B cell (primary cell): ENCODE measurements at places on chromosomes 16 and 17. TPM values are rescaled to one million over a fixed set of nuclear protein-coding genes. Genes with fewer than 3 reads are reported as not detected.
A peak's percentile ranks its signal among the peaks of the same experiment; 100 is the strongest.

GRCh38 chr16:80743273-80743672 lies 61.1 kb downstream of the CDYL2 start:
- DNase-seq: no peak

- DNase-seq: no peak
Measured at GRCh38 chr17:56158344-56158743, 5.1 kb downstream of the ANKFN1 start.

DNA sequence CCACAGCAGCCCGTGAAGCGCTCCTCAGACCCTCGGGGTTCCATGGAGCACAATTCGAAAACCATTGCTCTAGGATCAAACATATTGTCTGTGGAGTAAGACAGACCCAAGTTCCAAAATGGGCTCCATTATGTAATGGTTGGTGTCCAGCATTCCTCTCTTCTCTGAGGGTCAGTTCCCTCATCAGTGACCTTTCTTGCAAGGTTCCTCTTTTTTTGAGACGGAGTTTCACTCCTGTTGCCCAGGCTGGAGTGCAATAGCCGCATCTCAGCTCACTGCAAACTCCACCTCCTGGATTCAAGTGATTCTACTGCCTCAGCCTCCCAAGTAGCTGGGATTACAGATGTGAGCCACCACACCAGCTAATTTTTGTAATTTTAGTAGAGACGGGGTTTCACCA lies 28.4 kb downstream of the PLXDC1 start:
- DNase-seq: no peak

DNA sequence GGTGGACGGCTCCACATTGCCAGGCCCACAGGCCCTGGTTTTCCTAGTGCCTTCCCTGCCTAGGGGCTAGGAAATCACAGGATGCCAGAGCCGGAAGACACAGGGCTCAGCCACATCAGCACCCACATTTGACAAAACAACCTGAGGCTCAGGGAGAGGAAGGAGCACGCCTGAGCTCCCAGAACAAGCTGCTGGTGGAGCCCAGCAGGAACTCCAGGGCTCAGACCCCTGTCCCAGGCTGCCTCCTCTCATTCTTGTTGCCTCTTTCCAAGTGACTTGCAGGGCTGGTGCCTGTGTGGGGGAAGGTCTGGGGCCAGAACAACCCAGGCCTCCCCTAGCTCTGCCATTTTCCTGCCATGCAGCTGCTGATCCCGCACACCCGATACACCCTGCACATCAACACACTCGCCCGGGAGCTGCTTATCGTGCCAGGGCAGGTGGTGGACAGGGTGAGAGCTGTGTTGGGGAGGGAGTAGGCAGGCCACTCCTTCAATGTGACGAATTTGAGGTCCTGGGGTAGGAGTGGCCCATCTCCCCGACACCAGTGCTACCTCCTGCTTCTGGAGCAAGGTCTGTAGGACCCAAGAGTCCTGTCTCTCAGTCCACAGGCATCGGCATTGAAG lies 7.6 kb downstream of the ALOX15B start:
- no peak for DNase-seq

DNA sequence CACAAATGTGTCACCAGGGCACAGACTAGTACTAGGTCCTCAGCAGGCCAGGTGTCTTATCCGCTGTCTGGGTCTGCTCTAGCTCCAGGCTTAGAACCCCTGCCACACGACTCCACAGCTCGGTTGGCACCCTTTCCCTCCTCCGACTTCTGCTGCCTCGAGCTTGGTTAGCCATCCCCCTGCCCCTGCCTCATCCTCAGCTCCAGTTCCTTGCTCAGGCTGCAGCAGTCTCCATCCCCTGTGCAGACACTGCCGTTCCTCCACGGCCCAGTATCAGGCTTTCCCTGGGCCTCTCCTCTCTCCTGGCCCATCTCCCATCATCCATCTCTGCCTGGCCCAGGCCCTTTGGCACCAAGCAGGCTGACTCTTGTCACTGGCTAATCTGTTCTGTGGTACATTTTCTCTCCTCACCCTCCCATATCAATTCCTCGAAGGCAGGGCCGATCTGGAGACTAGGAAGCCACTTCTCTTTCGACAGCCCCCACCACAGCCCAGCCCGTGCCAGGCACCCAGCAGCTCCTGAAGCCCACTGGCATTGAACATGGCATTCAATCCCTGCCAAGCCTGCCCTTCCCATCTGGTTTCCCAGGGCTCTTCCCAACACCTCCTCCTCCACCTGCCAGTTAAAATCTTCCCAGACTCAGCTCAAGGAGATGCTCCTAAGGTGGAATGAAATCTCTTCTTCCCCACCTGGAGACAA lies 1.4 kb upstream of the GRN start:
- DNase-seq: no peak

The GSE1 gene
- total RNA-seq: 76.1 and 76.5 TPM in 2 replicates

GRCh38 chr16:81756615-81757356 lies 22.3 kb upstream of the PLCG2 start:
- no peak for DNase-seq

The TP53TG3F gene
- total RNA-seq: not detected in 2 replicates

DNA sequence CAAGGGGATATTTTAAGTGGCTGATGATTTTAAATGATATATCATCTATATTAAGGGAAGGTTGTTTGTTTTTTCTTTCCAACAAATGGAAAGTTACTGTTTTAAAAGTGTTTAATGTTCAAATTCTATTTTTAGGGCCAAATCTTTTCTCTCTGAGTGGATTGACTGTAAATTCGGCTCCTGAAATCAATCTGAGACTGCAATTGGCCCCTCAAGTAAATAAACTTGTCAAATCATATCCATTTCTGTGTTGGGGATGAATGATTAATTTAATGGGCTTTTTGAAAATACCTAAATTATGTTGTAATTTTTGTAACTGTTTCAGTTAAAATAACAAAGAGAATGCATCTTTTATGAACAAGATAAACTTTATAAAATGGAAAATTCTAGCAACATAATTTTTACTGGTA lies 2.6 kb downstream of the HS3ST3A1 start:
- no peak for DNase-seq

GRCh38 chr17:70808596-70808995 lies 639.3 kb downstream of the KCNJ2 start:
- no peak for DNase-seq

GRCh38 chr17:5785338-5785737 lies 201.0 kb upstream of the NLRP1 start:
- DNase-seq: no peak

DNA sequence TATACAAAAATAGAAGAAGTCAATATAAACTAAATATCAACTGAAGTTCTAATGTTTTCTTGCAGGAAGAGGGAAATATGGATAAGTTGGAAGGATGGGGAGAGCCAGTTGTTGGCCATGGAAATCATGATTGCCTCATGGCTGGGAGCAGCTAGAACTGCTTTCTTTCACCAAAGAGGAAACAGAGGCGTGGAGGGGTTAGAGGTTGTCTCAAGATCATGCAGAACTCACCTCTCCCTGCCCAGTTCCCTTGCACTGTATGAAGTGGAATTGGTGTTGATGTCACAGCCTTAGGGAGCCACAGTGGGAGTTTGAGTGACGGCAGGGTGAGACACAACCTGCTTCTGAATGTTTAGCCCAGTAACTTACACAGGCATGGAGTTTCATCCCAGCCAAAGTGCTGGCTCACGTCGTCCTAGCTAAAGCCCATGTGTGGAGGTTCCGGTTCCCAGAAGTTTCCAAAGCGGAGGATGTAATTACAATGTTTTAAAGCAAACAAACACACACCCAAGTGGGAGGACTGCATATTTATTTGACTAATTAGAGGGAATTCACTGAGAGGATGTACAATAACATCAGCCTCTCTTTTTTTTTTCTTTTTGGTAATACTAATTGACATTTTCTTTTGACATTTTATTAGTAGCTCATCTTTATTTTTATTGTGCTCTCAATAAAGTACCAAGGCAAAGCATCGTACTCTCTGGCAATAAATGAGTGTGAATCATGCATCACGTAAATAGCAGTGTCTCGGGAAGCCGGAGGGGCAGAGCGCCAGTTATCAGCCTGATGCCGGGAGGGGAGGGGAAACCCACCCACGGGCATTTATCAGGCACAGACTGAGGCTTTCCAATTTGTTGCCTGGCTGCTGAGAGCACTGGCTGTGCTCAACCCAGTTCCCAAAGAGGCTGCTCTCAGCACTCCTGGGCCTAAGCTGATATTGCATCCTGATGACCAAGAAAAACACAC lies 118.7 kb upstream of the CDH5 start:
- DNase-seq: no peak

The LITAFD gene
- total RNA-seq: not detected in 2 replicates

The CD19 gene
- 303 and 306 TPM in 2 replicates for total RNA-seq

DNA sequence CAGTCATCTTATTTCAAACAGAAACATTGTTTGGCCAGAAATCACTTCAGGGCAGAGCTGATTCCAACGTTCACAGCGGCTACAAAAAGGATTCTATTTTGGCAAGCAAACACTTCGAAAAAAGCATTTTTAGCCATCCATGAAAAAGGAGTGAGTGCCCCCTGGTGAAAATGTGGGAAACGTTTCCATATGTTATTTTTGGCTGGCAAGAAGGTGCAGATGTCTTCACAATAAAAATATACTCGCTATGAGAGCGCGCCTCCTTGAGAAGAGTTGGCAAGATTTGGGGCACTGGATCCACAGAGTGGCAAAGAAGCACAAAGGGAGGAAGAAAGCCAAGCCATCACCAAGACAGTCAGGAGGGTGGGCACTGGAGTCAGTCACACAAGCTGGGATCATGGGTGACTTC lies 191.1 kb downstream of the CHD9NB start:
- no peak for DNase-seq

DNA sequence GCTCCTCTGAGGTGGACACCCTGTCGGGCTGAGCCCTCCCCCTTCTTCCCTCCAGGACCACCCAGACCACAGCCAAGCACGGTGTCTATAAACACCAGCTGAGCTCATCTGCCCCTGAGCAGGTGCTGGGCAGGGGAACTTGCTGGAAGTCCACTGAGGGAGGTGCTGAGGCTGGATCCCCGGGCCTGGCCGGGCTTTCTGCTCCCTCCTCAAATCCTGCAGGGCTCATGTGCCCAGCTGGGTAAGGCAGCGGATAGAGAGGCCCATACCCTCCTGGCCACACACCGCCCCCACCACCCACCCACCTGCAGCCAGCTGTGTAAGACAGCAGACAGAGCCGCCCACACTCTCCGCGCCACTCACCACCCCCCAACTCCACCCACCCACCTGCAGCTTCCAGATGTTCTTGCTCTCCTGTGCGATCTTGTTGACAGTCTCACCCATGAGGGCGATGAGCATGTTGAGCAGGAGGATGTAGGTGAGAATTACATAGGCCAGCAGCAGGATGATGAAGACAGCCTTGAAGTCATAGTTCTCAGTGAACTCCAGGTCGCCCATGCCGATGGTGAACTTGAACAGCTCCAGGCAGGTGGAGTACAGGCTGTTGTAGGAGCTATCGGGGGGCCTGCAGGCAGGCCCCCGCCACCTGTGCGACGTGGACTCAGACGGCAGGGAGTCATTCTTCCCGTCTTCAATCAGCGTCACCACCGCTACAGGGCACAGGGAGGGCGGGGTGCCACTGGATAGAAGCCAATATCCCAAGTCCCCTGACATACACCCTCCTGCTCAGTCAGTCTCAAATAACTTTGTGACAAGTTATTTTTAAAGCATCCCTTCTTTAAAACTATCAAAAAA lies 15.9 kb upstream of the TRPV3 start:
- DNase-seq: no peak

- DNase-seq: no peak
Measured at GRCh38 chr17:13909901-13910519, 159.3 kb upstream of the COX10 start.

GRCh38 chr17:1686086-1686485 lies 1.4 kb upstream of the PRPF8 start:
- DNase-seq: no peak

DNA sequence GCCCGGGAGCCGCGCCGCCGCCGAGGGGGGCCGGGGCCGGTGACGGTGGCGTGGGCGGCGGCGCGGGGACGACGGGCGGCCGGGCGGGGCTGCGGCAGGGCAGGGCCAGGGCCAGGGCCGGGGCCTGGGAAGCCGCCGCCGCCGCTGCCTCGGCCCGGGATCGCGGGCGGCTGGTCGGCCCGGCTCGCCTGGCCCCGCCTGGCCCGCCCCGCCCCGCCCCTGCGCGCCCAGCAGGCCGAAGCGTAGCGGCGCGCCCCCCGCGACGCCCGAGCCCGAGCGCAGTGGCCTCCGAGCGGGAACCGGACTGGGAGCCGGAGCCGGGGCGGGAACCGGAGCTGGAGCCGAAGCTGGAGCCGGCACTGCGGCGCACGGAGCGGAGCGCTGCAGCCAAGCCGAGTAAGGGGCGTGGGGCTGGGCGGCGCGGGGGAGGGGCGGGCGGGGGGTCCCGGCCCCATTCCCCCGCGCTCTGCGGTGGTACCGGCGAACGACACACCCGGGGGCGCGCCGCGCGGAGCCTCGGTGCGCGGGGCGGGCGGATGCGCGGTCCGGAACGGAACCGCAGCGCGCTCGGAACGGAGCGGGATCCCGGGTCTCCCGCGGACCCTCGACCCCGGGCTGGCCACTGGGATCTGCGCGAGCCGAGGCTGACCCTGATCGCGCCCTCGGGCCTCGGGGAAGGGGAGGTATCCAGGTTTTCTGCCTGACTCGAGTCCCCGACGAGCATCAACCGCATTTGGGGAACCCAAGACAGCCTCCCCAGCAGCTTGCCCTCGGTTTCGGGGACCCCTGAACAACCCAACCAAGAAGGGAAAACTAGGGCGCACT lies at the start of gene BEAN1:
BEAN1 (plus strand) TSS at position 260 of the 825 bp plus-strand sequence. CDS start 10,382 bp downstream, outside the sequence.
- DNase-seq: peak; percentile 18

The CD300E gene
- 0.10 TPM in 1 of 2 replicates, not detected in the other for total RNA-seq

GRCh38 chr17:46984341-46984740 lies 5.3 kb upstream of the RPRML start:
- no peak for DNase-seq

The CPHXL2 gene
- not detected in 2 replicates for total RNA-seq

- no peak for DNase-seq
Measured at GRCh38 chr16:56102906-56103305, 88.4 kb upstream of the GNAO1 start.

DNA sequence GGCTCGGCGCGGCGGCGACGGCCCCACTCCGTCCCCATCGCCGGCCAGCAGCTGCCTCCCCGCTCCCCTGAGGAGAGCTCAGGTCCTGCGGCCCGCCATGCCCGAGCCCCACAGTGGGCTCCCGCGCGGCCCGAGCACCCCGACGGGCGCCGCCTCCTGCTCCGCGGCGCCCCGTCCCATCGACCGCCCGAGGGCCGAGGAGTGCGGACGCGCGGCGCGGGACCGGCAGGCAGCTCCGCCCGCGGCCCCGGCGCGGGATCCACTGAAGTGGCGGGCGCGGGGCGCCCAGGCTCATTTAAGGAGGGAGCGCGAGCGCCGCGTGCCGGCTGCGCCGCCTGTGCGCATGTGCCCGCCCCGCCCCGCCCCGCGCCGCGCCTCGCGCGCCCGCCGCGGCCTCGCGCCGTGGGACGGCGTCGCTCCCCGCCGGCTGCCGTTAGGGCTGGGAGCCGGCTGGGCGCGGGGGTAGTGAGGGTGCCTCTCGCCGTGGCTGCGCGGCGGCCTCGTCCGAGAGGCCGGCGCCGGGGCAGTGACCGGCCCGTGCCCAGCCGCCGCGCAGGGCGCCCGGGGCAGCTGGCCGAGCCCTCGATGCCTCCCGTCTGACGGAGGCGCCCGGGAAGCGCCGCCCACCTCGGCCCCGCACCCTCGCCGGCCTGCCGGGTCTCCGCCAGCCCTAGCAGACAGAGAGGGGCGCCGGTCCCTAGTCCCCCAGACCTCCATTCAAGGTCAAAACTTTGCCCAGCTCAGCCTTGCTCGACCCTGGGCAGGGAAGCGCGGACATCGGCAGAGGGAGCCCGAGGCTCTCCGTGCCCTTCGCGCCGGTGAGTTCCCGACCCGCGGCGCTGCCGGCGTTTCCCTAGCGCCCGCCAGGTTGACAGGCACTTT lies at the start of gene NETO2:
NETO2 (minus strand) TSS at position 269 of the 882 bp plus-strand sequence. CDS start 333 bp downstream, outside the sequence.
- DNase-seq: peak; percentile 85

The ERN2 gene
- not detected in 2 replicates for total RNA-seq

- no peak for DNase-seq
Measured at GRCh38 chr17:47197821-47198220, 8.7 kb upstream of the CDC27 start.

GRCh38 chr17:7436556-7437368 lies 1.5 kb downstream of the TMEM102 start:
- DNase-seq: peak; percentile 87
